ENCODE measurements at places on chromosomes 1 and 21. TPM values are rescaled to one million over a fixed set of nuclear protein-coding genes. Genes with fewer than 3 reads are reported as not detected.

S100A12 gene
- total RNA-seq: 1.3 TPM

PBX1 gene
- total RNA-seq: 91.5 TPM

DNA sequence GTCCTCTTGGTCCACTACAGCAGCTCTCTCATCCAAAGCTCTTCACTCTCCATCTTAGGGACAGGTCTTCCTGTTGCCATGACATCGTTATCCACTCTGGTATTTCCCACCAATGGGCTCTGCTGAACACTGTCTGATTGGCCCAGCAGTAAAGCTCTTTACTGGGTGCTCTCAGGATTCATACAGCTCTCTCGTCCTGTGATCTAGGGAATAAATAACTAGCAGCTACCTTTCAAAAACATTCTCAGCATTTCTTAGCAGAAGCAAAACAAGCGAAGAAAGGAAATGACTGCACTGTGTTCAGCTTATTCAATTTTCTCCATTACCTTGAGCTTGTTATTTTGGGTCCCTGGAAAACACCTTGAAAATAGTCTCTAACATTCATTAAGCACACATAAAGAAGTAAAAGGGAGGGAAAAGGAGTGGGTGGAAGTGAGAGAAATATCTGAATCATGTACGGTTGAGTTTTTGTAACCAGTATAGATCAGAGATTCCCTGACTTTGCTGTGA, 163.4 kb upstream of the SGIP1 start:
- no peak overlapping the region for H3K27ac ChIP-seq
- peaks cover 10% of the 10 kb centered on the region for H3K4me1 ChIP-seq
- no peaks in the 10 kb centered on the region for H3K27me3 ChIP-seq
- peak; percentile 31 for DNase-seq

DNA sequence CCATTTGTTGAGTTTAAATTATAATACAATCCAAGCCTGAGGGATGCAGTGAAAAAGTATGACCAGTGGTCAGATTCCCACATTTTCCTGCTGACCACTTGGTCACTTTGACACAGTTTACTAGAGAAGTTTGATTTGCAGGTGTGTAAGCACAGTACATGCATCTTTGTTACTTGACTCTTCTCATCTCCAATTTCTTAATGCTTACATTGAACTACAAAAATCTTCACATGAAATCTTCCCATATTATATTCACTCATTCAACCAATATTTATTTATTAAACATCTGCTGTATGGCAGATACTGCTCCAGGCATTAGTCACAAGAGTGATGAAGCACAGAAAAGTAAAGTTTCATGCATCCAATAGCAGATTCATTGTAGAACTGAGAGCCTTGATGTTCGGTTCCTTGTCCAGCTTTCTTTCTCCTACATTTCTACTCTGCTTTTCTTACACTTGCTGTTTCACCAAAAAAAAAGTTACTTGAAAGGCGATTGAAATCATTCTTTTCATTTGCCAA, 211.7 kb downstream of the NFIA start:
- H3K4me3 ChIP-seq: no peak overlapping the region
- H3K36me3 ChIP-seq: no peaks in the 10 kb centered on the region
- H3K27ac ChIP-seq: no peak overlapping the region
- H3K27me3 ChIP-seq: no peaks in the 10 kb centered on the region
- no peak for DNase-seq

BROX gene
- total RNA-seq: 52.1 TPM

GRCh38 chr1:29465755-29466154, 229.4 kb downstream of the PTPRU start:
- no peaks in the 10 kb centered on the region for H3K27me3 ChIP-seq
- no peaks in the 10 kb centered on the region for H3K36me3 ChIP-seq
- DNase-seq: no peak
- no peaks in the 10 kb centered on the region for H3K4me1 ChIP-seq

DNA sequence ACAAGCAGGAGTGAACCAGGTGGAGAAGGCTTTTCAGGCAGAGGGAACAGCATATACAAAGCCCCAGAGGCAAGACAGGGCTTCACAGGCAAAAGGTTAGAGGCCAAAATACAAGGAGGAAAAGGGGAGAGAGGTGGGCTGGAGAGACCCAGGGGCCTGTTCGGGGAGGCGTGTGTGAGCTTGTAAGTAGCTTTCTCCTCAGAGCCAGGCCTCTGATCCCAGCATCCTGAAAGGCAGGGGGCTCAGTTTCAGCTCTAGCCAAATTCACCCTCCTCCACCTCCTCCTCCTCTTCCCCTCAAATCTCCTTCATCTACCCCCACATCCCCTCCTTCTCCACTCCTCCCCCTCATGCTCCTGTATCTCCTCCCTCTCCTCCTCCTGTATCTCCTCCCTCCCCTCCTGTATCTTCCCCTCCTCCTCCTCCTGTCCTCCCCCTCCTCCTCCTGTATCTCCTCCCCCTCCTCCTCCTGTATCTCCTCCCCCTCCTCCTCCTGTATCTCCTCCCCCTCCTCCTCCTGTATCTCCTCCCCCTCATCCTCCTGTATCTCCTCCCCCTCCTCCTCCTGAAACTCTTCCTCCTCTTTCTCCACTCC, 148.6 kb downstream of the ST6GALNAC5 start:
- no peak for DNase-seq
- no peak overlapping the region for H3K4me3 ChIP-seq
- H3K27me3 ChIP-seq: no peaks in the 10 kb centered on the region
- H3K36me3 ChIP-seq: no peaks in the 10 kb centered on the region
- no peak overlapping the region for H3K27ac ChIP-seq

DNA sequence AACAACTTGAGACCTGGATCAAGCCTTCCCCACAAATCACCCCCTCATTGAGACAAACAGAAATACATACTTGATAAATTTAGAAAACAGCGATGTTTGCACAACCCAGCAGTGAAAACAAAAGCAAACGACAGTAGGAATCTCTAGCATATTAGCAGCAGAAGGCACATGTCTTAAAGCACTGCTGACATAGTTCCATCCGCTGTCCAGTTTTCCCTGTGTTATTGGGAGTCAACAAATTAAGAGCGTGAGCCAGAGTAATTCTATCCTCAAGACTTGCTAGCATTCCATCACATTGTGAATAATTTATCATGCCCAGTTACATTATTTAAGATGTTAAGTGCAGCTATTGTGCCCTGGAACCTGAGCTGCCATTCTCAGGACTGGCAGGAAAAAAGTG, 55.3 kb downstream of the IGSF5 start:
- H3K27me3 ChIP-seq: no peaks in the 10 kb centered on the region
- no peaks in the 10 kb centered on the region for H3K4me1 ChIP-seq
- no peaks in the 10 kb centered on the region for H3K36me3 ChIP-seq
- DNase-seq: no peak
- H3K4me3 ChIP-seq: no peak overlapping the region
- no peak overlapping the region for H3K27ac ChIP-seq

RGS8 gene
- not detected for total RNA-seq

IFI44 gene
- 42.3 TPM for total RNA-seq

Measured in kidney (tissue), 22 donors.